Endothelial cell of umbilical vein (primary cell): ENCODE measurements at places on chromosomes 1 and 21. TPM values are rescaled to one million over a fixed set of nuclear protein-coding genes. Genes with fewer than 3 reads are reported as not detected.

Gene OR2L13
- not detected in 2 replicates for polyA plus RNA-seq

Gene CD247
- not detected in 2 replicates for polyA plus RNA-seq

Gene CD1D
- not detected in 2 replicates for polyA plus RNA-seq

Gene LEFTY2
- 0.03 and 0.06 TPM in 2 replicates for polyA plus RNA-seq

Gene PPFIA4
- polyA plus RNA-seq, result 0.13 and 0.17 TPM in 2 replicates

Gene A3GALT2
- polyA plus RNA-seq, result 0.11 TPM in 1 of 2 replicates, not detected in the other

Gene TENT5C
- polyA plus RNA-seq, result 0.05 and 0.06 TPM in 2 replicates

DNA sequence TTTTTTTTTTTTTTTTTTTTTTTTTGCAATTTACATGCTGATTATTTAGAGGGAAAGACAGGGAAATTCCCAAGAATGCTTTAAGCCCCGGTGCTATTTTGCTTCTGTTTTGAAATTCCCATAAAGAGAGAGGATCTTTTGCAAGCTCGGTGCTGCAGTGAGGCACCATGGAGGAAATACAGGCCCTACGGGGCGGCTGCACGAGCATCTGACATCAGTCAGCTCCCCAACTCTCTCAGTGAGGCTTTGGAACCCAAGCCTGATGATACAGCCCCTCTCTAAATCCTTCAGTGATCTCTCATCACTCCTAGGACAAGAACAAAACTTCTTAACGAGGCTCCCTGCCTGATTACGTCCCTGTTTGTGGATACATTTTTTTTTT lies 791 bp upstream of the CHI3L1 start:
- H3K4me1 ChIP-seq, result no peaks in the 10 kb centered on the region
- no peaks in the 10 kb centered on the region for H3K36me3 ChIP-seq
- no peak overlapping the region for H3K4me3 ChIP-seq
- no peak overlapping the region for H3K27ac ChIP-seq

- no peaks in the 10 kb centered on the region for H3K27me3 ChIP-seq
- no peaks in the 10 kb centered on the region for H3K36me3 ChIP-seq
- no peaks in the 10 kb centered on the region for H3K4me1 ChIP-seq
- H3K4me3 ChIP-seq, result no peak overlapping the region
- DNase-seq, result peak; percentile 29
These were observed 100.0 kb upstream of the SERTAD4 start for GRCh38 chr1:210132582-210132981.

DNA sequence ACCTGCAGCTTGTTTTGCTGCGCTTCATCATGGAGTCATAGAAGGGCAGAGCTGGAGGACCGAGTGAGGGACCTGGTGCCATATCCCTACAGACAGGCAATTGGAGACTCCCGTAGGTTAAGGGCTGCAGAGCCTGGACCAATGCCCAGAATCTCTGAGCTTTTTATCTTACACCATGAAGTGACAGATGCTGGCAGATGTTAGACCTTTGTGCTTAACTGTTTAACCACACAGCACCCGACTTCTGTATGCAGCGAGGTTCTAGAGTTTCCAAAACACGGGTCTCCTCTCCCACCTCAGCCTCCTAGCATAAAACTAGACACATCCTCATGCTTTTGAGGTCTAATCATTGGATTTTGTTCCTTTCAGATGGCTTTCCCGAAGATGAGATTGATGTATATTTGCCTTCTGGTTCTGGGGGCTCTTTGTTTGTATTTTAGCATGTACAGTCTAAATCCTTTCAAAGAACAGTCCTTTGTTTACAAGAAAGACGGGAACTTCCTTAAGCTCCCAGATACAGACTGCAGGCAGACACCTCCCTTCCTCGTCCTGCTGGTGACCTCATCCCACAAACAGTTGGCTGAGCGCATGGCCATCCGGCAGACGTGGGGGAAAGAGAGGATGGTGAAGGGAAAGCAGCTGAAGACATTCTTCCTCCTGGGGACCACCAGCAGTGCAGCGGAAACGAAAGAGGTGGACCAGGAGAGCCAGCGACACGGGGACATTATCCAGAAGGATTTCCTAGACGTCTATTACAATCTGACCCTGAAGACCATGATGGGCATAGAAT lies 47.6 kb downstream of the B3GALT5 start:
- H3K4me3 ChIP-seq, result no peak overlapping the region
- peaks cover 13% of the 10 kb centered on the region for H3K4me1 ChIP-seq
- peak overlapping the region; percentile 42 for H3K27ac ChIP-seq
- H3K36me3 ChIP-seq, result no peaks in the 10 kb centered on the region

DNA sequence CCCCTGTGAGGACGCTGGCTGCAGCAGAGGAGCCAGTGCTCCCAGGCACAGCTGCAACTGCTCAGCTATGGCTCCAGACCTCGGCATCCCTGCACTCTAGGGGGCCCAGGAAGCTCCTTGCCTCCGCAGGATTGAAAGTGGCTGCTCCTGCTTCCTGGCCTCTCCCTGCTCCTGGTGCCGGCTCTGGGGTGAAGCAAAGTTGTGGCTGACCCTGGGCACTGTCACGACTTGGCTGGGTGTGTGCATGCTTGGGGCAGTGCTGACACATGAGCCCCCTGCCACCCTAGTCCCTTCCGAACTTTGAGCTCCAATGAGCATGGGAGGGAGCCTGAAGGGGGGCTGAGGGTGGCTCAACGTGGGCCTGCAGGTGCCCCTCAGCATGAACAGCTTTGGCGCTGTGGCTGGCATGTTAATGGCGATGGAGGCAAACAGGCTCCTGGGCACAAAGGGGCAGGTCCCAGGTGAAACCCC lies 1512.2 kb downstream of the KCNT2 start:
- no peak overlapping the region for H3K27ac ChIP-seq
- no peaks in the 10 kb centered on the region for H3K27me3 ChIP-seq
- H3K4me1 ChIP-seq, result no peaks in the 10 kb centered on the region
- no peak for DNase-seq
- H3K36me3 ChIP-seq, result no peaks in the 10 kb centered on the region

- no peaks in the 10 kb centered on the region for H3K36me3 ChIP-seq
- H3K27me3 ChIP-seq, result no peaks in the 10 kb centered on the region
- H3K4me3 ChIP-seq, result no peak overlapping the region
- H3K27ac ChIP-seq, result no peak overlapping the region
- H3K4me1 ChIP-seq, result no peaks in the 10 kb centered on the region
- no peak for DNase-seq
These were observed 29.3 kb upstream of the RD3 start for GRCh38 chr1:211521102-211521815.

DNA sequence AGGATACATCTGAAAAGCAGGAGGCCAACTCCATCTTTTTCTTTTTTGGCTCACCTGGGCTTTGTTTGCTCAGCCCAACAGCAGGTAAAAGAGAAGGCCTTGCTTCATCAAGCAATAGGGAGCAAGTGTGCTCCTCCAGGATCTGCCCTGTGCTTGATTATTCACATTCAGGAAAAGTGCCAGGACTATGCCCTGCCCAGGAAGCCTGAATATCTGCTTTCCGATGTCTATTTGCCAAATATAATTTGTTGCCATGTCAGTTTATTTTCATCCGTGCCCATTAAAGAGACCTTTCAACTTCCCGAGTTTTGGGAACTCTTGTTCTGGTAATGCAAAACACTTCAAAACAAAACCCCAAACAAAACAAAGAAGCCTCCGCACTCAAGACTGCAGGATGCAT lies 185.3 kb downstream of the CDC7 start:
- H3K4me1 ChIP-seq, result peaks cover 44% of the 10 kb centered on the region
- H3K36me3 ChIP-seq, result peaks cover 7% of the 10 kb centered on the region
- H3K27me3 ChIP-seq, result no peaks in the 10 kb centered on the region
- no peak overlapping the region for H3K27ac ChIP-seq
- DNase-seq, result peak; percentile 74
- H3K4me3 ChIP-seq, result no peak overlapping the region

DNA sequence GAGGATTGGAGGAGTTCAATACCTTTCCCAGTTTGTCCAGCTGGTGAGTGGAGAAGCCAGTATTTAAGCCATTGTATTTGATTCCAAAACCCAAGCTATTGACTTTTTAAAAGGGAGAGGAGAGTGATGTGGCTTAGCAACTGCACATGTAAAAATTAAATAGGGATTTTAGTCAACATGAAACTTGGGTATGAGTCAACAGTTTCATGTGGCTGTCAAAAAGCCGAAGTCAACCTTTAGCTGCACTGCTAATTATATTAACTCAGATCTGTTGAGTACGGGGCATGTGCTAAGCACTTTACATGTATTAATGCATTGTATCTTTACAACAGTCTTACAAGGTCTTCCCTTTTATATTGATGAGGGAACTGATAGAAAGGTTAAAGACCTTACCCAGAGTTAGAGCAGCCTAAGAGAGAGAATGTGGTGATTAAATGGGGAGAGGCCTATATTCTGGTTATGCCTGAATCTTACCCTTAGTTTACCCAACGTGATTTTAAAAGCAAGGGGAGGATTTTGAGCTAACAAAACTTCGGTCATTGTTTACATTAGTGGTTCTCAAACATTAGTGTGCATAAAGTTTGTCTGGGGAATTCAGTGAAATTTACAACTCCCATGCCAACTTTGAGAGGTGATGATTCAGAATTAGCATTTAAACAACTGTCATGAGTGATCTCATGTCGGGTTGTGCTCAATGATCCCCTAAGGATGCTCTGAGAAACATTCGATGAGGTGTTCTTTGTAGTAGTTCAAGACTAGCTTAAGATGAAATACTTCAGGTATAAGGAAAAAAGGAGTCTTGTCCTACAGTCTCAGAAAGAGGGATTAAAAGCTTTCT lies 6.9 kb upstream of the SLC35F3 start:
- H3K27ac ChIP-seq, result no peak overlapping the region
- no peak overlapping the region for H3K4me3 ChIP-seq
- H3K4me1 ChIP-seq, result no peaks in the 10 kb centered on the region
- DNase-seq, result no peak
- no peaks in the 10 kb centered on the region for H3K27me3 ChIP-seq

DNA sequence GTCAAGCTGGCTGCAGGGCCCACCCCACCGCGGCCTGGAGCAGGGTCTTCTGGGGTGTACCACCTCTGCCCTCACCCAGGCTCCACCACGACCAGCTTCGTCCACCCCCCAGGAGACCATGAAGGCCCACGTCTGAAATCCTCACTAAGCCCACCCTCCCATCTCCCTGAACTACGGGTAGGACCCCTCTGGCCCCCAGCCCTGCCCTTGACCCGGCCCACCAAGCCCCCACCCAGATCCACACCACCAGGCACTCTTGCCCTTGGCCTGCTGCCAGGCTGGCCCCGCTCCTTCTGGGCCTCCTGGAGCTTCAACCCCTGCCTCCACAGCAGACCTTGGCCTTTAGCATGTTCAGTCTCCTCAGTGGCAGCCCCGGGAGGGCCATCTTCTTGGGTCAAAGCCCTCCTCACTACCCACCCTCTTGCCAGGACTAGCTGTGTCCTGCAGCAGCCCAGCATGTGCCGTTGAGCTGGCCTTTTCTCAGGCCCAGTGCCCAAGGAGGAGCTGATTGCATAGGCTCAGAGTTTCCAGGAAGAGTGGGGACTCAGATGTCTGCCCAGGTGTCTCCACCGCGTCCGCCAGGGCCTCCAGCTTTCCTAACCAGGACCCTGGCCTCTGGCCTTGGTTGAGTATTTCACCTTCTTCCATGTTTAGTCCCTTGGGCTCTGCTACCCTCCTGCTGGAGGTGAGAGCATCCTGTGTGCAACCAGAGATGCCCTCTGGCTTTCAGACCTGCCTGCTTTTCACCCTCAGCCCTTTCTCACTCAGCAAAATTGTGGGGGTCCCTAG lies 17.7 kb upstream of the SAMD11 start:
- no peak overlapping the region for H3K27ac ChIP-seq
- H3K4me3 ChIP-seq, result no peak overlapping the region
- no peaks in the 10 kb centered on the region for H3K36me3 ChIP-seq
- H3K27me3 ChIP-seq, result no peaks in the 10 kb centered on the region
- DNase-seq, result no peak

DNA sequence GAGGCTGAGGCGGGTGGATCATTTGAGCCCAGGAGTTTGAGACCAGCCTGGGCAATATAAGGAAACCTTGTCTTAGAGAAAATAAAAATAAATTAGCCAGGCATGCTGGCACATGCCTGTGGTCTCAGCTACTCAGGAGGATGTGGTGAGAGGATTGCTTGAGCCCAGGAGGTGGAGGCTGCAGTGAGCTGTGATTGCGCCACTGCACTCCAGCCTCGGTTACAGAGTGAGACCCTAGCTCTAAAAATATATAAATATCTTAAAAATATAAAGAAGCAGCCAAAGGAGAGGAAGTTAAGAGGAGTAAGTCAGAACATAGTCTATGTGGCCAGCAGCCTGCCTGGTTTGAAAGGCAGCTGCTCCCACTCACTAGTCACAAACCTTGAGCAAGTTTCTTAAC lies 4.5 kb upstream of the IL10RB start:
- H3K4me1 ChIP-seq, result peaks cover 5% of the 10 kb centered on the region
- H3K4me3 ChIP-seq, result no peak overlapping the region
- H3K27me3 ChIP-seq, result no peaks in the 10 kb centered on the region
- no peak for DNase-seq
- no peak overlapping the region for H3K27ac ChIP-seq

DNA sequence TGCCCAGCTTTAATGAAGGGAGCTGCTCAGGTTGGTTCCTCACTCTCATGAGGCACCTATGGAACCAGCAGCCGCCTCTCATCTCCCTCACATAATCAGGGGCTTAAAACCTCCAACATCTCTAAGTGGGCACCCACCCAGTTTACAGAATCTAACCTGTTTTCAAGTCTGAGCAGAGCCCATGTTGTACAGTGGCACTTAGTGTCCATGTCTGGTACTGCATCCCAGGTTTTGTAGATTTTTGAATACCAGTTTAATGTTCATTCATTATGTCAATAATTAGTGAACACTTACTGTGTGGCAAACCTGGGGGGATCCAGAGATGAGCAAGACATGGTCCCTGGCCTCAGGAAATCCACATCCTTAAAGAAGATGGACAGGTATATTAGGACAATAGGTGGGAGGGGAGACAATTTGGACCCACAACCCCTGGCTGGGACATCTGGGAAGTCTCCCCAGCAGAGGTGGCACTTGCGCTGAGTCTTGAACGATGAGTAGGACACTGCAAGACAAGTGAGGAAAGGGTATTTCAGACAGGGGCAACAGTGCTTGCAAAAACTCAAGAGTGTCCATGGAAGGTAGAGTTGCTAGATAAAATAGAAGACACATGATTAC lies 83.3 kb downstream of the LACTBL1 start:
- peak overlapping the region; percentile 79 for H3K27ac ChIP-seq
- peaks cover 6% of the 10 kb centered on the region for H3K36me3 ChIP-seq
- peaks cover 18% of the 10 kb centered on the region for H3K4me1 ChIP-seq

DNA sequence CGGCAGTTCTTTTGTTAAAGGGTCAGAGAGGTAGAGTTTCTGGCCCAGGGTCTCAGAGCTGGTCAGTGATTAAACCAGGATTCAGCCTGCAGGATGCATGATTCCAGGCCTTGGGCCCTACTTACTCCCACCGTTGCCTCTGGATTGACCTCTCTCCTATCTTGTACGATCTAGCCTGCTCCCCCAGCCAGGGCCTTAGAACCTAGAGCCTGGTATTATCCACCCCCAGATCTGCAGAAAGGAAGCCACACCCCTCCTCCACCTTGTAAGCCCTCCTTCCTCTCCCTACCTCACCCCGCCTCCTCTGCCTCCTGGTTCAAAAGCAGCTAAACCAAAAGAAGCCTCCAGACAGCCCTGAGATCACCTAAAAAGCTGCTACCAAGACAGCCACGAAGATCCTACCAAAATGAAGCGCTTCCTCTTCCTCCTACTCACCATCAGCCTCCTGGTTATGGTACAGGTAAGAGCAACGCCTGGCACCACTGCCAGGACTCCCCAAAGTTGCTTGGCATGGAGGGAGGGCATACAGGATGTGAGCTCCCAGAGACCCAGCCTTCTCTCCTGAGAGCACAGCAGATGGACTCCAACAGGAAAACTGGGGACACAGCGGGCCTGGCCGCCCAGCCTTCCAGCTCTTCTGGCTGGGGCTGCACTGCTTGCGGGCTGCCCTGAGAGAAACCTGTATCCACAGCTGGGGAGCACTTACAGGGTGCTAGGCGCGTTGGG lies at the start of gene CD52:
Gene CD52 (plus strand): TSS at position 347 of the 726 bp plus-strand sequence. CDS start 60 bp downstream, at position 407.
- H3K4me3 ChIP-seq, result no peak within 1 kb of the TSS
- H3K36me3 ChIP-seq, result no peaks in the 10 kb centered on the region
- no peak for DNase-seq
- H3K4me1 ChIP-seq, result no peaks in the 10 kb centered on the region
- no peak within 1 kb of the TSS for H3K27ac ChIP-seq
- peaks cover 2% of the 10 kb centered on the region for H3K27me3 ChIP-seq
